ENCODE measurements at places on chromosomes 3 and 15.

DNA sequence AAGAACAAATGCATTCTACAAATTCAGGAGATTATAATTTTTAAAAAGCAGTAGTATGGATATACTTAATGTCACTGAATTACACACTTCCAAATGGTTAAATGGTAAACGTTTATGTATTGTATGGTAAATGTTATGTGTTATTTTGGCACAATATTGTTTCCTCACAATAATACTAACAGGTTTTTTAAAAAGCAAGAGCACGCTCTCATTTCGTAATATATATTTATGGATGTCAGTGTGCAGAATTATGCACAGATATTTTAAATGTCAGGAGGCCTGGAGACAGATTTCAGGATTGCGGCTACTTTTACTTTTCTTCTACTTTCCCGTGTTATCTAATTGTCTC, 533 bp downstream of the ZNF445 start:
- no peak for DNase-seq

DNA sequence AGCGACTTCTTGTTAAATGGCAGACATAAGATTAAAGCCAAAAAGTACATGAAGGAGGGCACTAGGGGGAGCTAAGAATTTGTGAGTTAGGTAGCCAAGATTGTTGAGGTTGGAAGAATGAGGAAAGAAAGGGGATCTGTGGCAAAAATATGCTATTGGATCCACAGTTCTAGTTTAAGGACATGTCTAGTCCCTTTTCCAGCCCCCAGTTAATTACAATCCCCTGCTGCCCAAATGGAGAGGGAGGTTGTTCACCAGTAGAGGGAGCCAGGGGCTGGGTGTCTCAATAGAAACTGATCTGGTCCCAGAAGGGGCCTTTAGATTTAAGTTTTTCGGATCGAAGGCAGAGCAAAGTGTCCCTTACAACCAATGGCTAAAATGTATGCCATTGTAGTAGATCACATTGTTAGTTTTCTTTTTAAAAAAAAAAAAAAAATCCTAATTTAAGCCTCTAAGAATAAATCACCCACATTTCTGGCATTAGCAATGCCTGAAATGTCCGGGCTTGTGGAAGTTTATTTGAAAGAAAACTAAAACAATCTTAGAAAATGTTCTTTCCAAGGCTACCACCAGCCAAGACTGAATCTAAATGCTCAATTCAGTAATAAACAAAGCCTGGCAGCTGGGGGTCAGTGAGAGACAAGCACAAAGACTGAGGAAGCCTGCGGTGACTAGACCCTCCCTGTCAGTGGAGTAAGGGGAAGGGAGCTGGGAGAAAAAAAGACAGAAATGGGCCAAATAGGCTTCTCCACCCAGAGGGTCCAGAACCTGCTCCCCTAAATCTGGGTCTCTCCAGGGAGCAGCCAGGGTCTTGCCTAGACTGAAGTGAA, 7.1 kb downstream of the COL8A1 start:
- peak; percentile 36 for DNase-seq

GRCh38 chr3:53665608-53666425, 171.4 kb downstream of the CACNA1D start:
- DNase-seq: no peak

- DNase-seq: no peak
Observed at GRCh38 chr3:152245498-152246170, 23.1 kb upstream of the MBNL1 start.

DNA sequence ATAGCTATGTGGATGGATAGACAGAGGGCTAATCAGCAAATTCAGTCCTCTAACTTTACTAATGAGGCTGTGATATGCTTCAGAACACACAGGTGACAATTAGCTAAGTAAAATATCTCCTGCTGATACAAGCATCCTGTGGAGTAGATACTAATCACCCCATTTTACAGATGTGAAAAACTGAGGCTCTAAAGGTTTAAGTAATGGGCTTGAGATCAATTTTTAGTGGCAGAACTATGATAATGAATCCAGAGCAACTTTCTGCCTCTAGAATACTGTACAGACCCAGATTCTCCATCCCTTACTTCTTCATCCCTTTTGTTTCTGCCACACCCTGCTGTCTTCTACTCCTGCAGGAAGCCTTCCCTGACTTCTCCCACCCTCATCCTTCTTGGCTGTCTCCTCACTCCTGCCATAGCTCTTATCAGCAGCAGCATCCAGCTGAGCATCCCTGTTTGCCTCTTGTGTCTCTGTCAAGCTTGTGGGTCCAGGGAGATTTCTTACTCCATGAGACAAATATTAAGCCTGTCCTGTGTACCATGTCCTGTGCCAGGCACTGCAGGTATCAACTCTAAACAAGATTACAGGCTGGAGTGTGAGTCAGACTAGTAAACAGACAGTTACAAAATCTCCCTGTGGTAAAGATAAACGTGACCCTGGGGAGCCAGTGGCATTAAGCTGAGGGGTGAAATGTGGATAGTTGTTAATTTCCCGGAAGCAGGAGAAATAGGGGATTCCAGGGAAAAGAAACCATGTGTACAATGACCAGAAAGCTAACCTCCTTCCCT, 39.2 kb downstream of the SLC6A11 start:
- peak; percentile 25 for DNase-seq

GRCh38 chr3:87201727-87202126, 25.4 kb upstream of the CHMP2B start:
- DNase-seq: no peak

DNA sequence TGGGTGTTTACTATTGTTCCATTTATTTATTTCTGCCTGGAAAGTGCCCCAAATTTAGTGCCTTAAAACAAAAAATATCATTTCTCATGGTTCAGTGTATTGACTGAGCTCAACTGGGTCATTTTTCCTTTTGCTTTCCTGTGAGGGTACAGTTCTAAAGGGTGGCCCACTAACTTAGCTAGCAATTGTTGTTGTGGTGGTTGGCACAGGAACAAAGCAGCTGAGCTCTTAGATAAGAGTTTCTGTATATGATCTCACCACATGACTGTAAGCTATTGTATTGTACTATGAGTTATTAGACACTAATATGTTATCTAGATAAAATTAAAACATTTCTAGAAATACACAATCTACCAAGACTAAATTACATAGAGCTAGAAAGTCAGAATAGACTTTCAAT, 1283.7 kb downstream of the OTOL1 start:
- no peak for DNase-seq

- DNase-seq: peak; percentile 43
Observed at GRCh38 chr15:77702211-77702957, 69.7 kb upstream of the LINGO1 start.

DNA sequence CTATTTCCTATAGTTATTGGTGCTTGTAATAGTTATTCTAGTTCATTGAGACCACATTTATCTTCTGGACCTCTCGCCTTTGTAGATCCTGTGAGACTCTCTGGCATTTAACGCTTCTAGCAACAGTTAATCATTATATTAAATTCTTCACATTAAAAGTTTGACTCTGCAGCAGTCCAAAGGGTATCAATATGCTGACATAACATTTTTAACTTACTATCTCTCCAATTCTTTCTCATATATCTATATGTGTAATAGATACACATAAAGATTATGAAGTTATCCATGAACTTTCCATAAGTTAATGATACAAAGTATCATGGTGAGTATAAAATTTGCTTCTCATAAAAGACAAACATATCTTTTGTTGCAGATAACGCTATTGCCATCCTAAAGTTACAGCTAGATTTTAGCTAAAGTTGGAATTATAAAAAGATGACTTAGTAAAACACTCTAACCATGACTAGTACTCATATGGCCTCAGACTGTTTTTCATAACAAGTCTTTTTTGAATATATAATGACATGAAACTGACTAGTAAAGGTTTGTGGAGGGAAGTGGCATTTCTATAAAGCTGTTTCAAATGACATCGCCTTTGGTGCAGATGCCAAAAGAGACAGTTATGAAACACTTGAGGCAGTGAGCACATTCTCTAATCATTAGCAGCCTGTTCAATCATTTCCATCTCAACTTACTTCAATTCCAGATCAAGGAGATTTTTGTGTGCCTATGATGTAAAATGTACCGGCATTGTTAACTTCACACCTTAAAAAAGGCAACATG, 379.3 kb upstream of the CBLB start:
- DNase-seq: no peak

DNA sequence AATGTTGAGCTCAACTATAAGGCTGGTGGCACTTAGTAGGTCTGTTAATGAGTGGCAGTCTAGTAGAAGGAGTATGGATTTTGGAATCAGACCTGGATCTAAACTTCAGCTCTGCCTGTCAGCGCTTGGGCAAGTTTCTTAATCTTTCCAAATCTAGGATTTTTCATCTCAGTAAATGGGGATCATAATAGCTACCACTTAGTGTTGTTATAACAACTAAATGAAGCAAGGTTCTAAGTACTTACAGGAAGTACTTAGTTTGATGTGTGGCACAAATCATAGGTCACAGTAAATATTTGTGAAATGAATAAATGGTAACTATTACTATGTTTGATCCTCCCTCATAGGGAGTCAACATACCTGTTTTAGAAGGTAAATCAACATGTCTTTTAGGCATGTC, 31.4 kb downstream of the SLC49A4 start:
- no peak for DNase-seq

GRCh38 chr3:153396581-153396980, 234.6 kb downstream of the RAP2B start:
- no peak for DNase-seq

DNA sequence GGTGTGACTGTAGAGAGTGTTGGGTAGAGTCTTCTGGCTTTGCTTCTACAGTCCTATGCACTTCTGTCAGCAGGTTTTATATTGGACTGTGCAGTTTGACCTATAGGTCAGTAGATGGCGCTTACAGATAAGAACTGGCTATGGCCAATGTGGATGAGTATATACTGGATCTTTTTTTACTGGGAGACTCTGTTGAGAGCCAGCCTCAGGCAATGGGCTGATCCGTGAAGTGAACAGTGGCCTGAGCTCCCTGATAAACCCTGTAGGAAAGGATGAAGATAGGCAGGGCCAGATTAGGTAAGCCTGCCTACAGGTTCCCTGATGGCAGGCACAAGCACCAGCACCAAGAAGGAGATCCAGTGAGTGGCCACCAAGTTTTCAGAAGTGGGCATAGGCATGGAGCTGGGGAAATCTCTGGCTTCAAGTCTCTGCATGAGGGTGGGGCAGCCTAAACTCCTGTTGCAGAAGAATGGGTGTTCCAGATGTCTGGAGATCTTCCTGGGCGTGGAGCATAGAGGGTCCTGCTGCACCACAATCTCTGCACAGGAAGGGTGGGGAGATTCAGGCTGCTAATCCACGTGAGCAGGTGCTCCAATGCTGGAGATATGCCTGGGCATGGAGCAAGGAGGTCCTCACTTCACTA, 326.0 kb upstream of the SGO1 start:
- peak; percentile 81 for DNase-seq

DNA sequence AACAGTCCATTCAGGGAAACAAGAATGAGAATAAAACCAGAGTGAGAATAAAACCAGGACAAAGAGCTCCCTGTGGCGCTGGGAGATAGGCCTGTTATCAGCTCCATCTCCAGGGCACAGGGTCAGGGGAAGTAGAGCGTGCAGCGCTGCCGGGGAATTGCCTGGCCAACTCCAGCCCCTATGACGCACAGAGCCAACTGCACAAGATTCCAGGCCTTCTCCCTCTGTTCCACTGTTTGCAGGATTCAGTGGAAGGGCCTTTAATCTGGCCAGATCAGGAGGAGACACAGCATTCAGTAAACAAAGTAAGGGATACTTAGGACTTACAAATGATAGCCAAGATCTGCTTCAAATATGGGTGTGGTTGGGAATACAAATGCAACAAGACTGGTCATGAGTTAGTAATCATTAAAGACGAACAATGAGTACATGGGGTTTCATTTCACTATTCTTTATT, 49.4 kb downstream of the ITGB5 start:
- DNase-seq: peak; percentile 77

DNA sequence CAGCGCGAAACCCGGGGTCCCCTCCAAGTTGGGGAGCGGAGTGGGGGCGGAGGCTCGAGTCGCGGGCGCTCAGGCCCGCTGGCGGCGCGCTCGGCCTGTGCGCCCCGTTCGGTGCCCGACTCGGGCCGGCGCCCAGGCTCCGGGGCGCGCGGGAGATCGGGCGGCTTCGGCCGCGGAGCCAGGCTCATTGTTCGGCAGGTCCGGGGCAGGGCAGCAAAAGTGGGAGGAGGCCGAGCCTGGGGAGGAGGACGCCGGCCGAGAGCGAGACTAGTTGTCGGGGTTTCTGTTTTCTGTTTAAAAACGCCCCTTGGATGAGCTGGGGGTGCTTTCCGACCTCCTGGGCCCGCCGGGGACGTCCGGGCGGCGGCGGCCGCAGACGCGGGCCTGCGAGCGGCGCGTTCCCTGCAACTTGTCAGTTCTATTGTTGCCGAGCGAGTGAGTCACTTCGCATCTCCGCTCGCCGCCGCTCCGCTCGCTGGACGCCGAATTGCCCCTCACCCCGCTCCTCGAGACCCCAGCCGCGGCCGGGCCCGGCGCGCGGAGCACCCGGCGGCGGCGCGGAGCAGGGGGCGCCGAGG, 676 bp downstream of the TCF12 start:
- DNase-seq: peak; percentile 34

DNA sequence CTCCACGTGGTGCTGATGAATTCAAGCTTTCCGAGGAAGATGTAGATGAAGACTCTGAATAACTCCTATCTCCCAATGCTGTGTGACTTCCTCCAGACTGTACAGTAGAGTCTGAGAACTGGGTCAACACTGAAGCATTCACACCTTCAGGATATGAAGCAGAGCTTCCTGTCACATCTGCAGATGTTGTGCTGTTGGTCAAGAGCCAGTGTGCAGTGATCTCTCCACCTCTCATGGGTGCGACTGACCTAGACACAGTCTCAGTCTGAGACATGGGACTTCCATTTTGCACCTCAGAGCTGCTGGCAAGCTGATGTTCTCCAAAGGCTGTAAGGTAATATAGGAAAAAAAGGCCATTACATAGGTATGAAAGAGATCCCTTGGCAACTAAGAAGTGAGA, 36.5 kb downstream of the HEG1 start:
- no peak for DNase-seq

DNA sequence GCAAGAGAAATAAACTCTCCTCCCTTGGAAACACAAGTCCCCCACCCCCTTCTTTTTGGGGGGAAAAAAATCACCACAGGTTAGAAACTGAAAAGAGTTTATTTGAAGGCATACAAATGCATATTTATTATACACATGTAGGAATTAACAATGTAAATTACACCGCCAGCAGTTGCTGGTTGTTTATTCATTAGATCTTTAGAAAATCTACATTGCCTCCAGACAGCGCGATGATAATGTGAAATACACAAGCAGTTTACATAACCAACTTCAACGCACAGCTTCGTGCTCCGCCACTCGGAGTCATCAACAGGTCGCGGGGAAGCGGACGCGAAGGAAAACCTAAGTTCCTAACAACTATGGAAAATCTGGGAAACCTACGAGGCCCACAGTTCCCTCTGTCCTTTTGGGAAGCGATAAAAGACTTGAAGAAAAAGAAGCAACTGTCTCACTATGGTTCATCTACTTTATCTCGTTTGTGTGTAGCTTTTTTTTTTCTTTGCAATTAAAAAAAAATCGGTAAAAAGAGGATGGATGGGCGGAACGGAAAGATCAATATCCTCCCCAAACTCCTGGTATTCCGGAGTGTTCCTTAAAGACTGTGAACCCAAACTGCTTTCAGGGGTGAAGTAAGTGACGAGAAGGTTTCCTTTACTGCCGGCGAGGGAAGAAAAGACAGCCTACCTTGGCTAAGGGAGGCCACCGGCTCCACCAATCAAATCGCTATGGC, 8.4 kb upstream of the FOXB1 start:
- DNase-seq: no peak
